MCF 10A (cell line): ENCODE measurements at places on chromosomes 1 and 21.
A peak's percentile ranks its signal among the peaks of the same experiment; 100 is the strongest.

DNA sequence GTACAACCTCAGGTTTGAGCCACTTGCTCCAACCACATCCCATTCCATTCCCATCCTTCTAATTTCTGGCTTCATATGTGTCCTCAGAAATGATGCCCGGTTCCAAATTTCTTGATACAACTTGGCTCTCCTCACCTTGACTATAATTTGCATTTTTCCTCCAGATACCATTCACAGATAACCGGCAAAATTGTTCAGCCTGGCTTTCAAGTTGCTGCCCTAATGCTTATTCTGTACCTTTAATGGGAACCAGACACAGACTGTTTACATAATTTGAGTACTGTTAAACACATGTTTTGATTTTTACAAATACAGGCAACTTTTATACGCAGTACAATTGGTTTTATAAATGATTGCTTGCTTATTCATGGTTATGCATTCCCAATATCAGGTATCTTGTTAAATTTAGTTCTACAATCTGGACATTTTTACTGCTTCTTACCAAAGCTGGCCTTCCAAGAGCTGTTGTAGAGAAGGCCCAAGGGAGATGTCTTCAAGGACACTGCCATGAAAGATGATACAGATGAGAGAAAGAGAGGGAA is 649.5 kb upstream of the CAMK1G start:
- no peak for DNase-seq

DNA sequence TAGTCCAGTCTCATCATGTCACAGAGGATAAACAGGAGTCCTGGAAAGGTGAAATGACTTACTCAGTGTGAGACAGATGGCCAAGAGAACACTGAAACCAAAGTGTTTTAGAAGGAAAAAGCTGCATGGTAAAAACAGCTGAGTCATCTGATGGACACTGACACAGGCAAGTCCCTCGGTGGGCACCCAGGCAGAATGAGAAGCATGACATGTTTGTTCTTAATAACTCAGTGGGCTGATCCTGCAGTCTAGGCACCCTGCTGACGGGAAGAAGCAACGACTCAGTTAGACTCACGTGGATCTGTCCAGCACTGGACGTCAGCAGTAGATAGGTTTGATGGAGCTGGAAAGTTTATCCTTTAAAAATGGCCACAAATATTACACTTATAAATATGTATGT is 116.9 kb downstream of the RGS7 start:
- DNase-seq = peak; percentile 16

- no peak for DNase-seq
Observed at GRCh38 chr1:186831168-186831567, 2.4 kb downstream of the PLA2G4A start.

DNA sequence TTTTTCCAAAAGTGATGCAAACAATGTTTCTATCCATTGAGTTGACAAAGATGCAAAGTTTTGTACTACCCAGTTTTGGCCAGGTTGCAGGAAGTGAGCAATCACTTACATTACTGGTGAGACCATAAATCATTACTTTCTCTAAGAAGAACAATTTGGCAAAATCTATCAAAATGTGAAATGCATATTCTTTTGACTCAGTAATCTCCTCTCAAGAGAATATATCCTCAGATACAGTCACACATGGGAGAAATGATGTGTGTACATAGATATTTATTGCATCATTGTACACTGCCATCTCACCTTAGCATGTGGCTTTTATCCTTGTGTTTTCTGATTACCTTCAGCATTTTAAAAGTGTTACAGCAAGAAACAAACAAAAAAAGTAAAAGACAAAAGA is 52.4 kb upstream of the FMO3 start:
- DNase-seq = no peak

- DNase-seq = no peak
Observed at GRCh38 chr1:59408608-59409240, 111.8 kb downstream of the FGGY start.

GRCh38 chr1:10383630-10384029 is 15.2 kb upstream of the PGD start:
- DNase-seq = no peak

DNA sequence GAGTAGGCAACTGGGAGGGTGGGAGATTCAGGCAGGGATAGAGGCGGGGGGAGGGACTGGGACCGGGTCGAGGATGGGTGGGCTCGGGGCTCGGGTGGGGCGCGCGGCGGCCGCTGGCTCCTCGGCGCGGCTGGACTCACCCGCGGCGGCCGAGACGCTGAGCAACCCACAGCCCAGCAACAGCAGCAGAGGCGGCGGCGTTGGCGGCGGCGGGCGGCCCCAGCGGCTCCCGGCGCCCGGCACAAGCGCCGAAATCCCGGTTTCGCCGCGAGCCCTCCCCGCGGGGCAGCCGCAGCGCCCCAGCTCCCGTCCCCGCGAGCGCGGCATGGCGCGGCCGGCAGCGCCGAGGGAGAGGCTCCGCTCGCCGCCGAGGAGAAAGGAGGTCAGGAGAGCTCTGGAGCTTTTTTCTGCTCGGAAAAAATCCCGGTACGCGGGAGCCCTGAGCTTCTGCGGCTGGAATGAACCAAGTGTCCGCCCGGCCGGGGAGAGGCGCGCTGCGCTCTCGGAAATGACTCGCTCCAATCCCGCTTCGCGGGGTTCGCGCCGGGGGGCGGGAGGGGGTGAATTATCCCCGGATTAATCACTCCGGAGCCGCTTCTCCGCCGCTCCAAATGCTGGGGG is at the start of gene CSMD2:
TSS of gene CSMD2 (minus strand) at position 460 of the 621 bp plus-strand sequence. CDS start at position 327, 133 bp downstream.
- DNase-seq = no peak

DNA sequence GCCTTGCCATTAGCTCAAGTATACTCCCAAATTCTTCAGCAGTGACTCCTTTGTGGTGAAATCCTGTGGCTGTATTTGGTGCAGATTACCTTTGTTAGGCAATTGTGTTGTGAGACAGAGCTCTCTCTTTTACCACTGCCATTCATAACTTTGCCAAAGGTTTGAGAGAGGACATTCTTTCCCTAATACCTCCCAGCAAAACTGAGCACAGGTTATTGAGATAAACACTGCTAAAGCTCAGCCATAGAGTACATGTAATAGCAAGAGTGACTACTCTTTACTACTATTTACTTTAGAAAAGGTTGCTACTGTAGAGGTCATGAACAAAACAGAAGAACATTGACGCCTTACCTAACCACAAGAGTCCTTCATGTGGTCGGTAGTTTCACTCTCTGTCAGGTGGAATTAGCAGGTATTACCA is 514.0 kb upstream of the ADAMTS5 start:
- DNase-seq = peak; percentile 62

DNA sequence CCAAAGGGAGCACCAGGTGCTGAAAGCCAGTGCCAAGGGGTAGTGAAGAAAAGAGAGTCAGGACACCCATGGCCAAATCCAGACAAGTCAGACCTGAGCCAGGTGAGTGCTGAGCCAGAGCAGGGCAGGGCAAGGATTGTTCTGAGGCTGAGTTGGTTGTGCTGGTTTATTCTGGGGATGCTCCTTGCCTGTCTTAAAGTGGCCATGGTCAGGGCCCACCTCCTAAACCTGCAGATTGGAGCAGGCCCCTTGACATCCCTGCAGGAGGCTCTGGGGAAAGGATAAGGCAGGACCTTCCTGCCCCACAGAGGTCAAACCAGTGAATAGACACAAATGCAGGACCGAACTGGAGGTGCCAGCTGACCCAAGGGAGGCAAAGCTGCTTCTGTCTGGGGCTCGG is 138.4 kb downstream of the HIVEP3 start:
- DNase-seq = no peak

DNA sequence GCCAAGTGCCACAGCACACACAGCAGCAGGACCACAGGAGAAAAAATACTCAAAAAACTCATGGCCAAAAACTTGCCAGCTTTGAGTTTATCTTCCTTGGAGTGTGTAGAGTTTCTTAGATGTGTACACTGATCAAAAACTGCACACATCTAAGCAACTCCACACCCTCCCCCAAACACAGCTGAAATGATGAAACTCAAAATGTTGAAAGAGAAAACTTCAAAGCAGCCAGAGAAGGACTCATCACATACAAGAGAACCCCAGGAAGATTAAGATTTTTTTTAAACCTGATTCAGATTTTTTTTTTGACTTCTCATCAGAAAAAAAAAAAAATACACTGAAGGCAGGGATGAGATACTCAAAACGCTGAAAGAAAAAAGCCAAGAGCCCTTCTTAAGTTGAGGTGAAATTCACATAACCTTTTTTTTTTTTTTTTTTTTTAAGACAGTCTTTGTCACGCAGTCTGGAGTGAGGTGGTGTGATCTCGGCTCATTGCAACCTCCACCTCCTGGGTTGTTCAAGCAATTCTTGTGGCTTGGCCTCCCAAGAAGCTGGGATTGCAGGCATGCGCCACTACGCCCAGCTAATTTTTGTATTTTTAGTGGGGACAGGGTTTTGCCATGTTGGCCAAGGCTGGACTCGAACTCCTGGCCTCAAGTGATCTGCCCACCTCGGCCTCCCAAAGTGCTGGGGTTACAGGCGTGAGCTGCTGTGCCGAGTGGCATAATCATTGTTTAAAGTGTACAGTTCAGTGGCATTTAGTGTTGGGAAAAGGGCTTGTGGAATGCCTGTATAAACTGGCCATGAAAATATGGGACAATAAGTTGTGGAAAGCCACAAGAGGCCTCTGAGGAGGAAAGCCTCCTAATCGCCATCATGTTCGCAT is 20.9 kb upstream of the PDXK start:
- DNase-seq = peak; percentile 39

DNA sequence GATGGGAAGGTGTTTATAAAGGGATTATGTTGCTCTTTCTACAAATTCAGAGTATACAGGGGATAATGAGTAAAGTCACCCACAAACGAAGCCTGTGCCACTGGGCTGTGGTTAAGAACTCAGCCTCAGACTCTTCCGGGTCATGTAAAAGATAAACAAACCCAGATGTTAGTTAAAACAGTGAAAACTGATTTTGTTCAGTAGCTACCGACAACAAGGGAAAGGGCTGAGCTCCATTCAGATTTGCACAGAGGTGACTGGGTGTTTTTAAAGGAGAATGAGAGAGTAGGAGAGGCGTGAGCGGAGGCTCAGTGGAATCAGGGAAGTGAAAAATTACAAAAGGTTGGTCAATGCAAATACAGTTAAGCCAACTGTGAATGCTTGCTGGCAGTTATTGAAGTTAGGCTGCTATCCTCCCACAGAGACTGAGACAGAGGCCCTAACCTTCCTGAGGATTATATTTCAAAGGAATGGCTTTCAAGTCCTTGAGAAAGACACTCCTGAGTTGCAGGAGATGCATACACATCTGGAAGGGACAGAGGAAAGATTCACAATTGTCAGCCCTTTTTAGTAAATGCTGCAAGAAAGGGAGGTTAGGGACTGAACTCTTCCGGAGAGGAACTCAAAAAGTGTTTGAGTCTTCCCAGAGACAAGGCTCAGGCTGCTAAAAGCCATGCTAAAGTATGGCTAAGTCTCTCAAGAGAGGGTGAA is 29.9 kb upstream of the SAMD13 start:
- no peak for DNase-seq

- DNase-seq = no peak
Observed at GRCh38 chr1:36851595-36851994, 182.7 kb downstream of the GRIK3 start.

DNA sequence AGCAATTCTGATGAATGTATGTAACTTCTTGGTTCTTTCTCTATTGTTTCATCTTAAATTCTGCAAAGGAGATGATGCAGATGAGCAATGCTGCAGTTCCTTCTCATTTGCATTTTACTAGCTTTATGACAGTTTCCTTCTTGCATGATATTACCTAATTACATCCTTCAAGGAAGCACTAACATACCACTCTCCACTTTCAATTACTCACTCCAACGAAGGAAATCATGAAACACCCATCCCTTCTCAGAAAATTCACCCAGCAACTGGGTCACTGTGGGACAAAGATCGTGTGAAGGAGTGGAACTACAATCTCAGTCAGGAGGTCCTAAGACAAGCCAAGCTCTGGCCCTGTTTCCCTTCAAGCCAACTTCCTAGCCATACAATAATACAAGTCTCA is 142.3 kb downstream of the CHD1L start:
- DNase-seq = no peak

DNA sequence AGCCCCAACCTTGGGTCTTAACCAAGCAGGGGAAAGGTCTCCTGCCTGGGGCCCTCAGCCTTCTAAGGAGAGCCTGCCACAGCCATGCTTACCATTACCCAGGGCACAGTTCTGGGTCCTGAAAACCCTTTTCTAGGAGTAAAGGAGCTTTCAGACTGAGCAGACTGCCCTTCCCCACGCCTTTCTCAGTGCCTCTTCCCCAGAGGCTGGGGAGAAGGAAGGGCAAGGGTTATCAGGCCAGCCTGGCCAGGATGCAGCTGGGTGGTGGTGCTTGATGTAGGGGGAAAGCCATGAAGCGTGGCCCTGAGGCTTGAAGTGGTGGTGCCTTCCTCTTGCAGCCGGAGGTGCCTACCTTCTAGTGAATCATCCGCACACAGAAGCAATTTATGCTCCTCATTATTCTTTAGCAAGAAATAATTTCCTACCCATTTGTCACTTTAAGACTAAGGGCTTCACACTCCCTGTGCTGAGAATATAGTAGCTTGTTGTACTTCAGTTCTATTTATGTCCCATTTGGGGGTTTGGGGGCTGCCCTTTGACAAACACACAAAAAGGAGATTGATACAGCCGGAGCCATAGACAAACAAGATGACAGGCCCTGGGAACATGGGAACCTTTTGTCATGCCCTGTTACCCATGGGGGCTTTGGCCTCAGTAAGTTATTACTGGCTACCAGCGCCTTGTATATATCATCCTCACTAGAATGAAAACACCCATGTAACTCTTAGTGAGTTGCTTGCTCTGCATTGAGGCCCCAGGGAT is 40.7 kb downstream of the MAN1C1 start:
- no peak for DNase-seq
